ENCODE measurements at places on chromosomes 2 and 18.

GRCh38 chr2:28507796-28508764 lies 12.2 kb downstream of the PLB1 start:
- no peak for DNase-seq

DNA sequence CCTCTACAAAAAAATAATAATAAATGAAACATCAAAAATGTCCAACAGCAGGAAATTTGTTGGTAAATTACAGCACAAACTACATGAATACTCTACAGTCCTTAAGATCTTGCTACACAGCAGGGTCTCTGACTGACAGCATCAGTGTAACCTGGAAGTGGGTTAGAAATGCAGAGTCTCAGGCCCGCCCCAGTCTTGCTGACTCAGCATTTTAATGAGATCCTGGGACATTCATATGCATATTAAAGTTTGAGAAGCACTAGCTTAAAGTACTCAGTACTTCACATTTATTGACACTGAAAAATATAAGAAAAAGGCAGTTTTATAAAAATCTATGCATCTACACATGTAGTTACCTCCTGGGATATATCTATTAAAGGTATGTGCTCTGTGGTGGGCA lies 21.7 kb downstream of the ST3GAL5 start:
- no peak for DNase-seq

DNA sequence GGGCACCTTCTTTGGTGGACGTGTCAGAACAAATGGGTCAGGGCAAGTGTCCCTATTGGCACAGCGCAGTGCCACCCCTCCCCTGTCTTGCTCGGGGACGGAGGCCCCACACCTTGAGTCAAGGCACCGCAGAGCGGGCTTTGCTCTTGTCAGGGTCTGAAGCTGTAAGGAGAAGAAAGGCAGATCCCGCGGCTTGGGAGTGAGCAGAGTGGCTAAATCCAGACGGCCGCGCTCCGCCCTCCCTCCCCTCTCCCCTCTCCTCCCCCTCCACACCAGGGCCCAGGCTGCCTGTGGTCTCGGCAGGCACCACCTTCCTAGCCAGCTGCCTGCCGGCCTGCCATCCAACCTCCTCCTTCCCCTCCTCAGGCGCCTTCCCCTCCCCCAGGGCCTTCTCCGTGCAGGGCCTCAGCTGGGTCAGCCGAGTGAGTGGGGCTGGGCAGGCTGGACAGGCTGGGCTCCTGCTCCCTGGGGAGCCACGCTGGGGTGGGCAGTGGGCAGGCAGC lies 25.8 kb downstream of the SPEG start:
- DNase-seq = no peak

- DNase-seq = no peak
Measured at GRCh38 chr2:198545411-198545810, 741.0 kb downstream of the PLCL1 start.

GRCh38 chr2:99388892-99389291 lies 51.7 kb downstream of the EIF5B start:
- no peak for DNase-seq

DNA sequence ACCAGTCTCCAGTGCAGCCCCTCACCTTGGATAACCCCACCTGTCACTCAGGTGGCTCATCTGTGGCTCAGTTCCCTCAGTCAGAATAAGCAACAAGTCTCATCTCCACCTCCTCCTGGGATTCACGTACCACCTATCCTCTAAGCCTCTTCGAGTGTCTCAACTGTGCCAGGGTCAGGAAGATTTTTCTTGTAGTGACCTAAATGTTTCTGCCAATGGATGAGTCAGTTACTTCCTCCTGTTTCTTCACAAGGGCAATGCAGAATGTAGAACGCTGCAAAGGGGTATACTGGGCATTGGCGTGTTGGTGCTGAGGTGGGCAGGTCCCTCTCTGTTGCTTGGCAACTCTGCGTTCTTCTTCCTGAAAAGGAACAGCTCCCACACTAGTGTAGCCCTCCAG lies 213.3 kb upstream of the CXCR4 start:
- DNase-seq = no peak

DNA sequence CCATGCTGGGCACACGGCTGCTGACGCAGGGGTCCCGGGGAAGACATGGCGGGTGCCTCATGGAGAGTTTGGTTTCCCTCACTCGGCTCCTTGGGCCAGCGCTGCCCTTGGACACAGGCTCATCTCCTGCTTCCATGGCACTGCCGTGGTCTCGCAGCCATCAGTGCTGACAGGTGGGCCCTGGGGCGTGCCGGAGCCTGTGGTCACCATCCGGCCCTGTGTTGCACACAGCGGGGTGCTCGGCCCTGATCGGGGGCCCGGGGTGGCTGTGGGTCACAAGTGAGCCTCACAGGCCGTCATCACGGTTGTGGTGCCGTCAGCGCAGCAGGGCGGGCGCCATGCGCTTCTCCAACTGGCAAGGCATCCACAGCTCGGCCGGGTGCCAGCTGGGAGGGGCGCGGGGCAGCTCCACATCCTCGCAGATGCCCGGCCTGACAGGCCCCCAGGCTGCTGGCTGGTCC lies 582 bp downstream of the RTP5 start:
- no peak for DNase-seq

- no peak for DNase-seq
Measured at GRCh38 chr2:101064868-101065549, 62.9 kb downstream of the RPL31 start.

- no peak for DNase-seq
Measured at GRCh38 chr2:56522605-56523089, 338.9 kb downstream of the CCDC85A start.

- DNase-seq = no peak
Measured at GRCh38 chr2:89844221-89844943, 1152.9 kb downstream of the RPIA start.

- peak; percentile 62 for DNase-seq
Measured at GRCh38 chr2:201235860-201236811, 24.2 kb upstream of the CASP8 start.

DNA sequence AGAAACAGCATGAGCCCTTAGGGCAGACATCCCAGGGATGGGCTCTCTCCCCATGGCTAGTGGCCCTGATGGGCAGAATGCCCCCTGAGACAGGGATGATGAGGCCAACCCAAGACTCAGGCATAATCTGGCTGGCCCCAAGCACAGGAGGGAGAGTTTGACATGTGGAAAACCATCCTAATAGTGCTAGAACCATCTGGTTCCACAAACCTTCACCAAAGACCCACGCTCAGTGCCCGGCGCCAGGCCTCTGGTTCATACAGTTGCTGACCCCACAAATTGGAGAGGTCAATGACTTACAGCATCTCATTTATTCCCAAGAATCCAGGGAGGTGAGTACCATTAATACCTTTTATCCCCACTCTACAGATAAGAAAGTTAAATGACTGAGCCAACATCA lies 95.5 kb downstream of the TNS1 start:
- DNase-seq = no peak

GRCh38 chr2:30282081-30282480 lies 50.7 kb downstream of the LBH start:
- peak; percentile 91 for DNase-seq

GRCh38 chr2:43480874-43481273 lies 115.0 kb downstream of the THADA start:
- no peak for DNase-seq

- DNase-seq = no peak
Measured at GRCh38 chr2:167438206-167438605, 549.9 kb downstream of the XIRP2 start.

- DNase-seq = no peak
Measured at GRCh38 chr2:7479603-7480002, 562.4 kb downstream of the RNF144A start.

DNA sequence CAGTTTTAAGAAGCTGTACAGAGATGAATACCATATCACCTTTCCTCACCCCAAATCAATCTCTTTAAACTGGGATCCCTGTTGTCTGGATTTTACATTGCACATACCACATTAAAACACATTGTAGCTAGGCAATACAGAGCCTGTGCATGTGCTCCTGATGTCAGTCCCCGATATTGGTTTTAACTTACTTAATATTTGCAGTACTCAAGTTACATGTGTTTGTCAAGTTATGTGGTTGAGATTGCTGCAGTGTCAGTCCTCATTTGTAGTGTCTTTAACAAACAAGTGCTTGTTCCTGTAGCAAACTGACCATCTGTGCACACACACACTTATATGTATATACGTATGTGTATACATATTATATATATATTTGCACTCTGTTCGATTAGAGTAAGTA lies 10.4 kb upstream of the UBE2E3 start:
- DNase-seq = no peak

DNA sequence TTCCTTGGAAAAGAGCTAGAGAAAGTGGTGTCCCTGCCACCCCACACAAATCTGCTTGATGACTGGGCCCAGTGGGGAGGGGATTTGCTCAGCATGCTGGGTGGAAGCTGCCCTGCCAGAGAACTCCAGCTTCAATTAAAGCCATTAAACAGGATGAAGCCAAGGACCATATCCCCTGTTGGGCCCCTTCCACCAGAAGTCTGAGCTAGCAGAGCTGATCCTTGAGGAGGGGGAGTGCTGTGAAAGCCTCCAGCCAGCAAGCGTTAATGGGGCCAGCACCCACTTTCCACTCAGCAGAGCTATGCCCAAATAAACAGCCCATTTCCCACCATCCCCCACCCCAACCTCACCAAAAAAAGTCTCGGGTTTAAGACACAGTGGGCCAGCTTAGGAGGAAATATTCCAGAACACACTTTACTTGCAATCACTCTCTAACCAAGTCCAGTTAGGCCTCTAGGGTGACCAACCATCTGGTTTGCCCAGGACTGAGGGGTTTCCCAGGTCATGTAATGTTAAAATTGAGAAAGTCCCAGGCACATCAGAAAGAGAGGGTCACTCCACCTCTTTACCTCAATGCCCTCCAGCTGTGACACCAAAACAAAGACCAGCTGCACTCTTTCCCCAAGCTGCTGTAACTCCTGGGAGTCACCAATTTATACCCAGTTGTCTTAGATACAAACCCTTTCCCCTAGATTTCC lies 132.3 kb downstream of the FOXI3 start:
- DNase-seq = no peak

GRCh38 chr18:44356566-44357157 lies 324.0 kb upstream of the SETBP1 start:
- no peak for DNase-seq

- DNase-seq = no peak
Measured at GRCh38 chr18:35497027-35497369, 762 bp downstream of the INO80C start.

- DNase-seq = no peak
Measured at GRCh38 chr2:176534798-176535466, 265.7 kb downstream of the MTX2 start.

Measured in naive B cell (primary cell).